ENCODE measurements at places on chromosomes 5 and 9. TPM values are rescaled to one million over a fixed set of nuclear protein-coding genes. Genes with fewer than 3 reads are reported as not detected.

Gene NME5
- total RNA-seq, result 2.4 TPM

Gene AMACR
- total RNA-seq, result 10.5 TPM

DNA sequence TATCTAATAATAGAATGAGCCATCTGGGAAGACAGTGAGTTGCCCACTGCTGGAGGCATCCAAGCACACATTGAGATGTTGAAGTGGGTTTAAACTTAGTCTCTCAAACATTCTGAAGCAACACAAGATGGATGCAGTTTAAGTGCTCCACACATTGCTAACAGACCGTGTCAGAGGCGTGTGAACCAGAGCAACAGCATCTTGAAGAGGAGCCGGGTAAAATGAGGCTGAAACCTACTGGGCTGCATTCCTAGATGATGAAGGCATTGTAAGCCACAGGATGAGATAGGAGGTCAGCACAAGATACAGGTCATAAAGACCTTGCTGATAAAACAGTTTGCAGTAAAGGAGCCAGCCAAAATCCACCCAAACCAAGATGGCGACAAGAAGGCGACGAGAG is 73.5 kb upstream of the TMEM215 start:
- DNase-seq, result no peak

Gene ASPN
- total RNA-seq, result 0.86 TPM

DNA sequence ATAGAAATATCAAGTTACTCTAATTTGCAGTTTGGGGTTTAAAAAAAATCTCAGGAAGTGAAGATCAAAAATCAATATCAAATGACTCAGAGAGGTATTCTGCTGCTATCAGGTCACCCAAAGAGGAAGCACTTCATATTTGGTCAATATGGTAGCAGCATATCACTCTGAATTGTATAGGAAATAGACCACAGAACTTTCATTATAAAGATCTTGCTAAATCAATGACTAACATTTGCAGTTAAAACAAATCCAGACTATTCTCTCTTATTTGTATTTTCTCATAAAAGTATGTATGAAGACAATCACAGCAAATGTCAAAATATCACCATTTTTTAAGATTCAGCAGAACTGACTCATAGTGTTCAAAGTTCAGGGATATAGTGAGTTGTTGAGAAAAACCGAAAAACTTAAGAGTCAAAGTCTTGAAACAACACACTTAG is 105.8 kb upstream of the PCSK1 start:
- DNase-seq, result no peak
